ENCODE measurements at places on chromosomes 6 and 20.

DNA sequence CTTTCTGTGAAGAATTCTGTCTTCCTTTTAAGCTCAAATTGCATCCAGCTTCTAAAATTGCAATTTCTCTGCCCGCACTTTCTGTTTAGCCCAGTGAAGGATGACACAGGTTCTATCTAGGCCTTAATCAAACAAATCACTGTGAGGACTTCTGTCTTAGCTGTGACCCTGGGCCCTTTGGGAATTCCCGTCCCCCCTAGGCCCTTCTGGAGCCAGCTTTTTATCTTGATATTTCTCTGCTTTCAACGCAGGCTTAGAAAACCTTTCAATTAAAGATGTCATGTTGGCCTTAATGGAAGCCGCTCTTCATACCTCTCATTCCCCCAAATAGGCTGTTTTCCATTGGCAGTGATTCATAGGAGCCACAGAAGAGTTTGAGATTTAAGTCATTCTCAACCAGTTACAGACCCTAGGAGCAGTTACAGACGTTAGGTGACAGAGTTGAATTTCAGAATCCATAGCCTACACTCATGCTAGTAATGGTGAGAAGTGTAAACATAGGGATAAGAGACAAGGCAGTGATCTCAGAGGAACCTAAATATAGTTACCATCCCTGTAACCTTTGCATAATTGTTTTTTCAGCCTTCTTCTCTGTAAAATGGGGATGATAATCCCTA, 74.8 kb upstream of the FLRT3 start:
- no peak for DNase-seq

DNA sequence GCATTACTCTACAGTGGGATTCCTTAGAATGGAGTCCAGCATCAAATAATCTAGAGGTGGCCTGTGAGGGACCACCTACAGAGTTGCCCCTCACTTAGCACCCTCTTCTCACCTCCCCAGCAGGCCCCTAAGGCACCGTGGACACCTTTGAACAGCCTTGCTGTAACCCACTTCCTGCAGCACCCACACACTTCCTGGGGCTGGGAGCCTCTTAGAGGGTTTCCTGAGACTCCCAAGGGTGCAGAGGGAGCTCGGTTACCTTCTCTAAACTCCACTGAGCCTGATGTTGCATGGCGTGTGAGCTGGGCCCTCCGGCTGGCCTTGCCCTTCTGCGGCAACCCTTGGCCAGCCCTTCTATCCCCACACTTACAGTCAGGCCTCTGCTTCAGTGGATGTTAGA, 7.3 kb upstream of the SIRPG start:
- no peak for DNase-seq

DNA sequence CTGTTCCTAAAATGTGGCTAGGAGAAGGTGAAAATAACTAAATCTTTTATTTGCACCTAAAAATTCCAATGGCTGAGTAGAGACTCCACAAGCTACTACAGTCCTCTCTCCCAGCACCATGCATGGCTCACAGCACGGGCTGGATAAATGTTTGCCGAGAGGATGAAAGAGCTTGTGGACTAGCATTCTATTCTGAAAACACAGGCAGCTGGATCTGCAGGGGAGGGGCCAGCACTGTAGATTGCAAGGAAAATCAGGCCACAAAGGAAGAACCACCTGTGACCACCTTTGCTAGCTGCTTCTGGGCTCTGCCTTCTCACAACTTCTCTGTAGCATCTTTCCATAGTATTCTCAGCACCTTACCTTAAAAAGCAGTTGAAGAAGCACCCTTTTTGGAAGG, 46.6 kb downstream of the CLIC5 start:
- no peak for DNase-seq

- DNase-seq = no peak
Measured at GRCh38 chr6:37490536-37491170, 9.0 kb downstream of the CCDC167 start.

GRCh38 chr20:63064310-63064709, 57.5 kb upstream of the BHLHE23 start:
- no peak for DNase-seq

GRCh38 chr6:104603108-104603745, 256.5 kb downstream of the HACE1 start:
- DNase-seq = peak; percentile 11

DNA sequence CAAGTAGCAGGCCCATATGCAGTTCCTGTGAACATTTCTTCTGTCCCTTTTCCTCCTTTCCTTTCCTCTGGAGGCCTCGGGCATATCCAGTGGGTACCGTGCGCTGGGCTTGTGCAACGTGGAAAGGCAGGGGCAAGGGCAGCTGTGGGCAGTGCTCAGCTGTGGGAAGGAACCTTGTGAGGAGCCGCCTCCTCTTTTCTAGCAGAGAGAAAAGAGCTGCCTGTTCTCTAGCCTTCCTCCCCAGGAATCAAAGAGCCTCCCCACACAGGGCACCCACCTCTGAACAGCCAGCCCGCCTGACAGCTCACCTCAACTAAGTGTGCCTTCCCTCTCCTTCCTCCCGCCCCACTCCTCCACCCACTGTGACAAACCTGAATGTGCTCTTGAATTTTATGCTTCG, 143.3 kb upstream of the HDDC2 start:
- no peak for DNase-seq

DNA sequence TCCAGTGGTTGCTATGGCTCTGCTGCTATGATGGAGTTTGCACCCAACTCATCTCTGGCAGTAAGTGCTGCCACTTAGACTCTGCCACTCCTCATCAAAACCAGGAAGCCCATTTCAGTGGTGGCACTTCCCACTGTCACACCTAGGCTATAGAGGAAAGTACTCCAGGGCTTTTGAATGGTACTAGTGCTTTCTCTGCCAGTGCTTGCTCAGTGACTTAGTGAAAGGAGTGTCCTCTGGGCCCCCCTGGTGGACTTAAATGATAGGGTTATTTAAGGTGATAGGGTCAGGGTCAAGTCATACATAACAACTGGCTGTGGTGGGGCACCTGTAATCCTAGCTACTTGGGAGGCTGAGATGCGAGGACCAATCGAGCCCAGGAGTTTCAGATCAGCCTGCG, 22.8 kb downstream of the FITM2 start:
- DNase-seq = no peak

DNA sequence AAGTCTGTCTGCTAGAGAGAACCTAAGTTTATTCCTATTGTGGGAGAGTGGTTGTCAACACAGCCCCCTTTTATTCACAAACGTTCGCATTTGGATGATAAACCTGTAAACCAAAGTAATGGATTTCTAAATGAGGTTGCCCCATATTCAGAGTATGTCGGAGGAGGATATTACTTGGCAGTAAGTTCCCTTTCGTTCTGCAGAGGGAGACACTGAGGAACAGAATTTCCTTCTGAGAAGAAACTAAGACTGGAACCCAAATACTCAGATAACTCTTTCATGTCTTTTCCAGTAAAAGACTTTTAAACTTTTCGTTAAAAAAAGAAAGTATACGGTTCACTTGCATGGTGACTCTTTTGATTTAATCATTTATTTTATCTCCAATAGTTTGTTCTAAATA, 754.6 kb upstream of the MMS22L start:
- DNase-seq = no peak

GRCh38 chr6:104959026-104959858, 2.3 kb downstream of the LIN28B start:
- DNase-seq = no peak

GRCh38 chr6:166667796-166668610, 41.0 kb upstream of the RPS6KA2 start:
- DNase-seq = no peak

DNA sequence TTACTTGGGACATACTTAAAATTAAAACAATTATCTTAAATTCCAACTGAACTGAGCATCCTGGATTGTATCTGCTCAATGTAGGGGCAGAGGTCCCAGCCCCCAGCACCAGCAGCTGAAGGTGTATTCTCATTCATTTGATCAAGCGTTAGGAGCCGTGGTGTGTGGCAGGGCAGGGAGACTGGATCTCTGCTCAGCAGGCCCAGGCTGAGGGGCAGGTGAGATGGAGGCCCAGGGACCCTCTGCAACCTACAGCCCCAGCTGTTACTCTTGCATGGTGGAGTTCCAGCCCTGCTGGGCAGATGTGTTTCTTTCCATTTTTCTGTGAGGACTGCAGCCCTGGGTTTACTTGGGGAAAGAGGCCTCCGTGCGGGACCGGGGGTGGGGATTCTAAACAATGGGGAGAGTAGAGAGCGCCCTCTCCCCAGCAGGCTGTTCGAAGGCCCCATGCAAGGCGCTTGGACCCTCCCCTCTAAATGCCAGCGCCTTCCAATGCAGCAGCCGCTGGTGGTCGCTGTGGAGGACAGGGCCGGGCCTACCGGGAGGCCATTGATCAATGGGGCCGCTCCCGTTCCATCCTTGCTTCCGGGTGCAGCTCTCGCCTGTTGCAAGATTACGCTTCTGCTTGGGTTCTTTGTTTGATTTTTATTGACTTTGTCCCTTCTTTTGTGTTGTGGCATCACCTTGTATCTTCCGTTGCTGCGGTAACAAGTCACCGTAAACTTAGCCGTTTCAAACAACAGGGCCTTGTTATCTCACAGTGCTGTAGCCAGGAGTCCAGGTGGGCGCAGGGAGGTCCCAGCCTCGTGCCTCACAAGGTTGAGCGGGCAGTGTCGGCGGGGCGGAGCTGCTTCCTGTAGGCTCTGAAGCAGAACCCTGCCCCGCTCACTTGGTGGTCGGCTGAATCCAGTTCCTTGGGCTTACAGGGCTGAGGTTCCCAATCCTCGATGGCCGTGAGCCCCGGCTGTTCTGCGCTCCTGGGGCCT, 134.8 kb upstream of the PHACTR3 start:
- DNase-seq = no peak

DNA sequence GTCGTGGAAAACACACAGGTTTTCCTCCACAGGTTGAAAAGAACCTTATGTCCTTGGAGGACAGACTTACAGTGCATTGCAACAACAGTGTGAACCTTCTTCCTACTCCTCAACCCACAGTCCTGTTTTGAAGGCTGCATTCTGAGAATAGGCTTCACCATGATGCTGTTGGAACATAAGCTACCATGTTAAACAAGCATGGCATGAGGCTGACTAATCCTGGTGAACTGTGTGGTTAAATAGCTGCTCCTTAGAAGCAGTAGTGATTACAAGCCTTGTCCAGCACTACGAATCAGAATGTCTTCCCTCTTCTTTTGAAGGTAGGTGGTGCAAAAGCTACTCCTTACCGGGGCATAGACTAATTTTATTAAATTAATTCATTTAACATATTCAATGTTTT, 368.5 kb upstream of the EPHA7 start:
- DNase-seq = no peak

- no peak for DNase-seq
Measured at GRCh38 chr20:35334311-35335101, 42.3 kb upstream of the FAM83C start.

GRCh38 chr20:38453941-38454340, 18.7 kb upstream of the RALGAPB start:
- no peak for DNase-seq

DNA sequence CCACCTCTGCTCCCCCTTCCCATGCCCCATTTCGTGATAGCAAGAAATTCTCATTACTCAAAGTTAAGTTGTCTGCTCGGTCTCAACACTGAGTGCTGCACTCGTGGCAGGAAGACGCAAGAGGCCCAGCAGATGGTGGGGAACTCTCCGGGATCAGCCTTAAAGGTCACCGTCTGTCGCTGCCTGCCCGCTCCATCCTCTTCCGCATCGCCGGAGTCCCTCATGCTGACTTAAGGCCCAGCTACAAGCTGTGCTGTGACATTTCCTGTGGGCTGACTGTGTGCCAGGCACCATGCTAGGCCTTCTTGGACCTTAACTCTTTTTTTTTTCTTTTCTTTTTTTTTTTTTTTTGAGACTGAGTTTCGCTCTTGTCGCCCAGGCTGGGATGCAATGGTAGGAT, 17.8 kb downstream of the GRM4 start:
- DNase-seq = no peak

DNA sequence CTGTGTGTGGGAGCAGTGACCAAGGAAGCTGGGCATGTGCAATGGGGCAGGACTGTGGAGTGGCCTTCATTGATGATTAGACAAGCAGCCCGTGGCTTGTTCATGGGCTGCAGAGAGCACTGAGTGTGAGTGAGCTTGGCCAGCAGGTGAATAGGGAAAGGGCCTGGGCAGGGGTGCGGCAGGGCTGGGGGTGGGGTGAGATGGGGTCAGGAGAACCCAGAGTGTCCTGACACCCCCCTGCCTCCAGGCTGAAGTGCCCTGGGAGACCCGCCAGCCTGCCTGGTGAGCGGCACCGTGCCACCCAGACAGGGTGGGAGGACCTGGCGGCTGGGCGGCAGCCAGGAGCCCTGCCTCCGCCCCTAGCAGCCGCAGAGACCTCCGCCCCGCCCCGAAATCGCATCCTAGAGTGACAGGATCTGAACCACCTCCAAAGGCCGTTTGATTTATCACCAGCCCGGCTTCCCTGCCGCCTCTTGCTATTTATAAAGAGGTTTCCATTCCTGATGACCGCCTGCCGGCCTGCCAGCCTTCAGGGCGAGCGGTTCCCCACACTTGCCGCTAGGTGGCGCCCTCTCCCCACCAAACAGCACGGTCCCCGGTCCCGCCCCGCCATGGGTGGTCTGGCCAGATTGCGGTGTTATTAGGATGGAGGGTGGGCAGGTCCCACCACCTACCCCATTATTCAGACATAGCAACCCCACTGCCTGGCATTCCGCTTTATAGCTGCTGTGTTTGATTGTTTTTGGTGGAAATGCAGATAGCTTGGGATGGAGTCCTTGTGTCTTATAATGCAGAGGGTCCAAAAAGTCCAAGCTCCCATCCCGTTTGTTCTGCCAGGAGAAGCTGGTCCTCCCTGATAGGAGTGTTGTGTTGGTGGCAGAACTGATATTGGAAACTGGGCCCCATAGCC, 3.5 kb downstream of the MYLK2 start:
- DNase-seq = peak; percentile 75

GRCh38 chr20:57619051-57619831, 985 bp downstream of the ZBP1 start:
- peak; percentile 51 for DNase-seq

GRCh38 chr6:19311786-19312185, 525.4 kb upstream of the ID4 start:
- no peak for DNase-seq

GRCh38 chr20:9112541-9113515, 43.9 kb downstream of the PLCB4 start:
- DNase-seq = peak; percentile 10

GRCh38 chr6:134535831-134536230, 217.9 kb upstream of the SGK1 start:
- DNase-seq = no peak

DNA sequence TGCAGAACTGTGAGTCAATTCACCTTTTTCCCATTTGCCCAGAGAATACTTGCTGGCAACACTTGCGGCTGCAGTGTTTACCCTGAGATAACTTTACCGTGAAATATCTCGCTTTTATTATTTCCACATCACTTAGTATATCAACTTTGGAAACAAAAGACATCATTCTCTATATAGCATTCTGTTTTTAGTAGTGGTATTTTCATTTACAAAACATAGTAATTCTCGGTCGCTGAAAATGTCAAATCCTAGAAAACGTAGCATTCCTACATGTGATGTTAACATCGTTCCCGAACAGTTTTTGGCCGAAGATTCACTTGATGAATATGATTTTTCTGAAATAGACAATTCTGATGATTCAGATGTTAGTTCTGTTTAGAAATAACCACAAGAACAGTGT, 52.0 kb downstream of the NHLRC1 start:
- no peak for DNase-seq

- DNase-seq = no peak
Measured at GRCh38 chr6:20487669-20488375, 46.4 kb upstream of the CDKAL1 start.

- DNase-seq = no peak
Measured at GRCh38 chr20:52993076-52993475, 20.9 kb downstream of the TSHZ2 start.
